ENCODE measurements at places on chromosomes 5 and 9. TPM values are rescaled to one million over a fixed set of nuclear protein-coding genes. Genes with fewer than 3 reads are reported as not detected.

The PCDHB14 gene
- 13.4 TPM for total RNA-seq

The MYORG gene
- total RNA-seq: 4.7 TPM

The LCN15 gene
- not detected for total RNA-seq

The DRD1 gene
- total RNA-seq: 6.1 TPM

The CMBL gene
- total RNA-seq: 3.9 TPM
